ENCODE measurements at places on chromosomes 3 and 15.

- peak; percentile 70 for DNase-seq
Observed at GRCh38 chr15:63466378-63467192, 37.8 kb upstream of the USP3 start.

- DNase-seq, result no peak
Observed at GRCh38 chr15:73120269-73120668, 68.0 kb downstream of the NEO1 start.

DNA sequence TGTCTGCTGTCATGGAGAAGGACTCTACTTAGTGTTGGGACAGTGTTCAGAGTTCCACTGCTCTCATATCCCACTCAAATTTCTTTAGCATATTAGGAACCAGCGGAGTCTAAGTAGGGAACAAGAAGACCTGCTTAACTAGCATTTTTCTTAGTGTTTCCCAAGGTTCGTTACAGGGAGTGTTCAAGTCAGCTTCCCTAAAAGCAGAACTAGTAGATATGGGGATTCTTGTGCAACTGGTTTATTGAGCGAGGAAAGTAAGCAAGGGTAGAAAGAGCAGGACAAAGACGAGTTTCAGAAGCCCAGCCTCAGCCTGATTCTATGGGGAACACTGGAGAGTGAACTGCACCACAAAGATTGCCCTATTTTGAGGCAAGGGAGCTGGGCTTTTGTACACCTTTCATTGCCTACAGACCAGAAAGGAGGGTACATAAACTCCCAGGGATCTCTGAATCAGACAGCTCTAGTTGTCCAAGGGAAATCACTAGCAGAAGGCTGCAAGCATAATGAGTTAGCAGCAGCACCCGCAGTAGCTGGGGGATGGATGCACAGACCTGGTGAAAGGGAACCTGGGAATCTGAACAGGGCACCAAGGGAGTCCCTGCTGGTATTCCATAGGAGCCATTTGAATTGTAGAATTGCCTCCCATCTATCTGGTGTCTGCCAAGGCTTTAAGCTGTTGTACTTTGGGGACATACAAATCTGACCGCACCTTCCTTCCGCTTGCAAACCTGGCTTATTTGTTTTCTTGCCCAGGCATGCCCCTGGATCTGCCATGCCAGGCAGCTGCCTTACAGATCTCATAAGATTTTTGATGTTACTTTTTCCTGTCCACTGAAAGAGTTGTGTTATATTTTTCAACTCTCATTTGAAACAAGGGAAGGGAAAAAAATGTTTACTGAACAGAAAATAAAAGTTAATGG lies 15.1 kb downstream of the CMTM7 start:
- no peak for DNase-seq

- DNase-seq, result no peak
Observed at GRCh38 chr3:178297740-178298139, 238.5 kb upstream of the KCNMB2 start.

DNA sequence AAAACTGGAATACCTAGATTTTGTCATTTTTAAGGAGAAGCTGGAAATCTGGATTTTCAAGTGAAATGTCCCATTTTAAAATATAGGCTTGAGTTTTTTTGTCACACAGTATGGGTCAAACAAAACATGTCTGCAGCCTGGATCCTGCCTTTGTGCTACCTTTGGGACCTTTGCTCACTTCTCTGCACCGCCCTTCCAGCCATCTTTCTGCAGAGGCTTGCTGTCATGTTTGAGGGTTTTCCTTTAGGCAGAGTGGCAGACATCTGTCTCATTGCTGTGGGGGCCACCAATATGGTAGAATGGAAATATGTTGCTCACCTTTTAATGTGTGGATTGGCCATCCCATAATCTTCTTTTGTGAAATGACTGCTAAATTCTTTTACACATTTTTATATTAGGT lies 136.3 kb downstream of the EEFSEC start:
- DNase-seq, result no peak

DNA sequence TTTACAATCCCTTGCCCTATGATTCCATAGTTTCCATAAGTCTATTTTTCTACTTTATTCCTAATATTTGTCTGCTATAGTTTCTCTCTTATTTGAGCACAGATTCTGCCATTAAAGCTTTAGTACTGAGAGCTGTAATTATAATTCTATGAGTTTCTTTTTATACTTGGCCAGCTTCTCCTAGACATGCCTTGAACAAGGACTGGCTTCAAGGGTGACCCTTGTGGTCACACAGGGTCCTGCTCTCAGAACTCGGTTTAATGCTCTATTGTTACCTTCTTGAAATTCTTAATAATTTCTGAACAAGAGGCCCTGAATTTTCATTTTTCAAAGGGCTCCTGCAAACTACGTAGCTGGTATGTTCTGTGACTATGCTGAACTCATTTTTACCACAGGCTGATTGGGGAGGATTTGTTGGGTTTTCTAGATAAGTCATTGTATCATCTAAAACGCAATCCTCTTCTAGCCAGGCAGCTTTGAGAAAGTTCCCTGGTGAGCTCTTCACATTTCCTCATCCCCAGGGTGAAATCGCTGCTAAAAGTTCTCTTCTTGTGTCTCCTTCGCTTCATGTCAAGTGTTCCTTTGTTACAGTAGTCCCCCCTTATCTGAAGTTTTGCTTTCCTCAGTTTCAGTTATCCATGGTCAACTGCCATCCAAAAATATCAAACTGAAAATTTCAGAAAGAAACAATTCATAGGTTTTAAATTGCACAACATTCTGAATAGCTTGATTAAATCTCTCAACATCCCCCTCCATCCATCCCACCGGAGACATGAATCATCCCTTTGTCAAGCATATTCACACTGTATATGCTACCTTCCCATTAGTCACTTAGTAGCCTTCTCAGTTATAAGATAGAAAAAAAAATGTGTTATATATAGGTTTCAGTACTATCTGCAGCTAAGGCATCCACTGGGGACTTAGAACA lies 12.6 kb upstream of the PLCL2 start:
- no peak for DNase-seq

- DNase-seq, result no peak
Observed at GRCh38 chr3:31890742-31891469, 90.2 kb downstream of the OSBPL10 start.

Measured in central memory CD4-positive, alpha-beta T cell (primary cell).